ENCODE measurements at places on chromosomes 3 and 15.

GRCh38 chr3:102530415-102531181 is 95.8 kb downstream of the ZPLD1 start:
- no peak for DNase-seq

DNA sequence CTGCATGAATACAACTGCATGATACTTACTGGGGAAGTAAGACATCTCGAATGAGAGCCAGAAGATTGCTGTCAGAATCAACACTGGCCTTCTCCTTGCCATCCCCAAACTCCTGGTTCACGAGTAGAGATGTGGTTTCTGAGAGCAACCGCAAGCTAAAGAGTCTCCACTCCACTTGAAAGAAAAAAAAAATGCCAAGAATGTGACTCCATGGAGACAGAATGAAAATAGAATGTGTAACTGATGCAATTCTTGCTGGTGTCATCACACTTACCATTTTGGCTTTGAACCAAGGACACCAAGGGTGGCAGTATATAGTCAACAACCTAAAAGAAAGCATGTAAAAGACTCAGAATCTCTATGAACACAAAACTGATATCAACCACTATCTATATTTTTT is 280.4 kb downstream of the ULK4 start:
- DNase-seq, result peak; percentile 96

GRCh38 chr3:74564560-74564959 is 49.9 kb downstream of the CNTN3 start:
- no peak for DNase-seq

DNA sequence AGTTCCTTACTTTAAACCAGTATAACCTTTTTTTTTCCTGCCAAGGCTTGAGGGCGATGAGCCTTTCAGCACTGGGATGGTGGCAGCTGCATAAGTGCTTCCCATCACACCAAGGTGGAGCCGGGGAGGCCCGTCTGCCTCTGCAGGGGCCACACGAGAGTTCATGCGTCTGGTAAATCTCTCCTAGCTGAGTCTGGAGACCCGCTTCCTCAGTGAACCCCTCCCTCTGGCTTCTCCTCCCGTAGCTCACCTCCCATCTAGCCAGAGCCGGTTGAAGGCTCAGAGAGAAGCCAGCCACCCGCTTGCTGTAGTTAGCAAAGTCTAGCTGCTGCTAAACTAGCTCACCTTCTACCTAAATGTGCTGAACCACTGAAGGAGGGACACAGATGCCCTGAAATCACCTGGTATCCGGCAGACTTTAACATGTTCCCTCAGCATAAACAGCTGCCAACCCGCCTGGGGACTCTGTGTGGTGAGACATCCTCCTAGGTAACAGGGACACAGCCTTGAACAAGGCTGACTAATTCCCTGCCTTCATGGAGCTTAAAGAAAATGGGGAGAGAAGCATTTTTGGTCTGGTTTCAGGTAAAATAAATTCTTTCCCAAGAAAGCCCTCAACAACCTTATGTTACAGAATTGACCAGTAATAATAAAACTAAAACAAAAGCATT is 42.9 kb downstream of the RLBP1 start:
- DNase-seq, result no peak

GRCh38 chr15:52658955-52659354 is 20.2 kb downstream of the ATOSA start:
- no peak for DNase-seq

DNA sequence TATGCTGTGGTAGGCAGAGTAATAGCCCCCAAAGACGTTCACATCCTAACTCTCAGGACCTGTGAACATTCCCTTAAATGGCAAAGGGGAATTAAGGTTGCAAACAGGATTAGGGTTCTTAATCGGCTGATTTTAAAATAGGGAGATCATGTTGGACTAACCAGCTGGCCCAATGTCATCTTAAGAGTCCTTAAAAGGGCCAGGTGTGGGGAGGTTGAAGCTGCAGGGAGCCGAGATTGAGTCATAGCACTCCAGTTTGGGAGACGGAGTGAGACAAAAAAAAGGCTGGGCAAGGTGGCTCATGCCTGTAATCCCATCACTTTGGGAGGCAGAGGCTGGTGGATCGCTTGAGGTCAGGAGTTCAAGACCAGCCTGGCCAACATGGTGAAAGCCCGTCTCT is 1.6 kb upstream of the FLNB start:
- no peak for DNase-seq

GRCh38 chr3:41362638-41363559 is 163.6 kb downstream of the CTNNB1 start:
- no peak for DNase-seq

DNA sequence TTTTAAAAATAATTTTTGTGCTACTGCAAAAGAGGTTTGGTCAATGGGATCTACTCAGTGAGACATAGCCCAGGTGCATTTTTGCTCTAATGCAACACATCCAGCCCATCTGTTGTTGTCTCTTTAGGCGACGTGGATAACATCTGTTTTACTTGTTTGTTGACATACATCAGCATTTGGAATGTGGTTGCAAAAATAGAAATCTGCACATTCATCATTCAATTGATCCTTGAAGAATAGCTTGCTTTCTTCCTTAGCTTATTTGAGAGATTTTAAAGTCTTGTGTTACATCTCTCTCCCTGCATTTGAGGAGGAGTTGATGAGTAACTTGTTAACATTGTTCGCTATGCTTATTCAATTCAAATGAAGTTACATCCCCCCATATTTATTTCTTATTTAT is 1202.3 kb downstream of the NSUN3 start:
- no peak for DNase-seq

DNA sequence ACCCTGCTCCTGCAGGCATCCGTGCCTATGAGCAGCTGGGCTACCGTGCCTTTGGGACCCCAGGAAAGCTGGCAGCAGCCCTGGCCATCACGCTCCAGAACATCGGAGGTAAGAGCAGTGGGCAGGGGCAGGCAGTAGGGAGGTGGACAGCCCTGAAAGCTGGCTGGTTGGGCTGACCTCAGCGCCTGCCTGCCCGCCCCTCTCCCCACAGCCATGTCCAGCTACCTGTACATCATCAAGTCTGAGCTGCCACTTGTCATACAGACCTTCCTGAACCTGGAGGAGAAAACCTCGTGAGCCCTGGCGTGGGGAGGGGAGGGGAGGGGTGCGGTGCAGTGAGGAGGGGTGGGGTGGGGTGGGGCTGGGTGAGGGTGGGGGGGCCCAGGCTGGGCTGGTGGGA is 10.5 kb downstream of the SLC38A3 start:
- DNase-seq, result no peak

- no peak for DNase-seq
Measured at GRCh38 chr15:31049111-31049510, 52.4 kb downstream of the TRPM1 start.

- DNase-seq, result no peak
Measured at GRCh38 chr3:125679258-125679657, 84.0 kb upstream of the OSBPL11 start.

DNA sequence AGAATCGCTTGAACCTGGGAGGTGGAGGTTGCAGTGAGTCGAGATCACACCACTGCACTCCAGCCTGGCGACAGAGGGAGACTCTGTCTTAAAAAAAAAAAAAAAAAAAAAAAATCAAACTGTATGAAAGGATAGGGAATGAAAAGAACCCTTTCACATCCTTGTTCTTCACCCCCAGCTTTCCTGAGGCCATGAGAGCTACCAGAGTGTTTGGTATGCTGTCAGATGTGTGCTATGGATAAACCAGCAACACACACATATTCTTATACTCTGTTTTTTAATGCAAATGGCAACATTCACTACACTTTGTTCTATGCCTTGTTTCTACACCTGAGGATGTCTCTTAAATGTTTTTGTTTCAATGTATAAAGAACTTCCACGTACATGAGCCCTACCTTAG is 33.5 kb downstream of the RPL22L1 start:
- DNase-seq, result no peak

DNA sequence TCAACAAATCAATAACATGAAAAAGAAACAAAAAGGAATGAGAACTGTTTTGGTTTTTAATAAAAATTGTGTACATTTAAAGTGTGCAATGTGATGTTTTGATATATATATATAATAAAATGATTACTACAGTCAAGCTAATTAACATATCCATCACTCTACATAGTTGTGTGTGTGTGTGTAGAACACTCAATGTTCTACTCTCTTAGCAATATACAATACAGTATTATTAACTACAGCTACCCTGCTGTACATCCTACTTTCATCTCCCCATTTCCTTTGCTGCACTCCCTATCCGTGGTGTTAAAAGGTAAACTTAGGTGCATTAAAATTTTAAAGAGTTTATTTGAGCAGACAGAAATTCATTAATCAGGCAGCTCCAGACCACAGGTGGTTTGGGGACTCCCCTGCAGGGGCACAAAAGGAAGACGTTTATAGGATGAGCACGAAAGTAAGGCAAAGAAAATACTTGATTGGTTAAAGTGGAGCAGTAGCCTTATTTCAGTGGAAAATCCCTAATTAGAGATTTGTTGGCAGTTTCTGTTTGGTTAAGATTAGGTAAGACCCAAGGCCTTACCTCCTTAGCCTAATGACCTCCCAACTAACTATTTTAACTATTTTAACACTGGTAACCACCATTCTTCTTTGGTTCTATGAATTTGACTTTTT is 61.8 kb upstream of the SNRK start:
- DNase-seq, result no peak

DNA sequence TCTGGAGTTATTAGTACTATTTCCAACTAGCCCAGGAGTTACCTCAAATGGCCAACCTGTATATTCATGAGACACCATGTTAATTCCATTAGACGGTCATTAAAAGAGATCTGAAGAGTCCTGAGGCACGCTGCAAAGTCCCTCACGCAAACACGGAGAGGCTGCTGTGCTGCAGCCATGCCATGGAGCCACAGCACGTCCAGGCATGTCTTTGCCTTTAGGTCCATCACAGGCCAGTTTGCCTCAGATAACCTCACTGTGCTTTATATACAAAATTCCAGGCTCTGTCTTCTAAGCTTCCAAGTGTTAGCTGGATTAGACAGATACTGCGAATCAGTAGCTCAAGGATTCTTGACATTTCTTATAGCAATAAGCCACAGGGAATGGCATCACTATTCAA is 9.8 kb upstream of the PLAAT1 start:
- DNase-seq, result no peak

GRCh38 chr3:39327746-39328349 is 1.7 kb upstream of the CCR8 start:
- no peak for DNase-seq

- DNase-seq, result no peak
Measured at GRCh38 chr3:52452570-52453221, 1.1 kb downstream of the TNNC1 start.

DNA sequence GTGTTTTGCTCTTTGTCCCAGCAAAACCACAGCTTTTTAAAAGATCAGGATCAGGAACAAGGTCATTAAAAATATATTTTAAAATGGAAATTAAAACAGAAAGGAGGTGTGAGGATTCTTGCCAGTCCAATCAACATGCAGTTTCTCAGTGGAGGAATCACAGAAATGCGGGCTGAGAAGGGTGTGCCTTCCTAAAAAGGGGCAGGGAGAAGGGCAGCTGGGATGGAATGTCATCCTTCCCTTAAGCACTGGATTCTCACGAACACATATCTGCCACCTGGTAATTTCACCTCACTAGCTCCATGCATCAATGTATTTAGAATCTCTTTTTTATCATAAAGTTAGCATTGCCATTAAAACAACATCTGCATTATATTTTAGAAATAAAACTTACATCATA is 21.4 kb downstream of the ABI3BP start:
- DNase-seq, result no peak

DNA sequence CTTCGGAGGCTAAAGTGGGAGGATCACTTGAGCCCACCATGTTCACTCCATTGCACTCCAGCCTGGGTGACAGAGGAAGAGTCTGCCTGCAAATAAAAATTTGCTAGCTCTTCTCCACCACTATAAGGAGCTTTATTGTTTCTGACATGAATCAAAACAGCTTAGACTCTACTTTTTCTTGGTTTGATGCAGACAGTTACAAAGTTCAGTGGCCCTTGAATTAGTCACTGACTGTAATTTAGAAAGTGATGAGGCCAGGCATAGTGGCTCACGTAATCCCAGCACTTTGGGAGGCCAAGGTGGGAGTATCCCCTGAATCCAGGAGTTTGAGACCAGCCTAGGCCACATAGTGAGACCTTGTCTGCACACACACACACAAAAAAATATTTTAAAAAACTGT is 172.4 kb upstream of the CGNL1 start:
- DNase-seq, result no peak

DNA sequence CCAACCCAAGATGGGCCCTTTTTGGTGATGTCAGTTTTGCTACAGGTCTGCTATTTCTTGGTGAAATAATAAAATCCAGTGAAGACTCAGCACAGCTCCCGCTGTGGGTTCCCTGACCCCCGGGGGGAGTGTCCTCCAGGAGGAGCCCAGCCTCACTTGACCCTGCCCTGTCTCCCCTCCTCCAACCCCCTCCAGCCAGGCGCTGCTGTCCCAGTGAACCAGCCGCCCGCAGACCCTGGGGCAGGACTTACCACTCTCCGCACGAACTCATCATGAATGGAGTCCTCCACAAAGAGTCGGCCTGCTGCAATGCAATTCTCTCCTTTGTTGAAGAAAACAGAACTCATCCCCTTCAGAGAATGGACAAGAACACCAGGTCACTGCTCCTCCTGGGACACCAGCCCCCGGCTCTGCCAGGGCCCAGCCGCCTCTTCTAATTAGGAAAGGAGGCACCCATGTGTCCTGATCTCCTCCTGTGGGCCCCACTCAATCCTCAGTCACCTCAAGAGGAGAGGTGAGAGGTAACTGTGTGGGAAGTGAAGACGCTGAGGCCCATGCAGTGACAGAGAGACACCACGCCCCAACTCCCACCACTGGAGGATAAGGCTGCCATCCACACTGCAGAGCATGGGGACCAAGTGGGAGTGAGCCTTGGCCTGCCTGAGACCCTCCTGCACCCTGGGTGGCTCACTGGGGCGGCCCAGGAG is 28.8 kb upstream of the SLC41A3 start:
- no peak for DNase-seq

- no peak for DNase-seq
Measured at GRCh38 chr3:123683505-123684154, 98.8 kb upstream of the HACD2 start.

DNA sequence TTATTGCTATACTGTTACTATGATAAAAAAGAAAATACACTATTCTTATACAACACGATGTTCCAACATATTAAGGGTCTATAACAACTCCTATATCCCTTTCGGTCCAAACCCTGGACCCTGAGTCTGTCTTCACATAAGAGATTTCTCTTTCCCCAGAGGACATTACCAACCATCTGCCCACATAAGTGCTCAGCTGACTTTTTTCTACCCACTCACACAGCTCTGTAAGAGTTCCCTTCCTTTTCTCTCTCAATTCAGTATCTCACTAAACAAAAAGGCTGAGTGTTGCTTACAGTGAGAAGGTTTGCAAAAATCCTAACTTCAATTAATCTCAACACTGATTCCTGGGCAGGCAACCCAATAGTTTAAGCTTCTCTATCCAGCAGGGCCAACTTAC is 30.5 kb downstream of the ITGB5 start:
- DNase-seq, result no peak

All from GM04503 (cell line).